SW480 (cell line): ENCODE measurements at places on chromosomes 7 and 10.
A peak's percentile ranks its signal among the peaks of the same experiment; 100 is the strongest.

DNA sequence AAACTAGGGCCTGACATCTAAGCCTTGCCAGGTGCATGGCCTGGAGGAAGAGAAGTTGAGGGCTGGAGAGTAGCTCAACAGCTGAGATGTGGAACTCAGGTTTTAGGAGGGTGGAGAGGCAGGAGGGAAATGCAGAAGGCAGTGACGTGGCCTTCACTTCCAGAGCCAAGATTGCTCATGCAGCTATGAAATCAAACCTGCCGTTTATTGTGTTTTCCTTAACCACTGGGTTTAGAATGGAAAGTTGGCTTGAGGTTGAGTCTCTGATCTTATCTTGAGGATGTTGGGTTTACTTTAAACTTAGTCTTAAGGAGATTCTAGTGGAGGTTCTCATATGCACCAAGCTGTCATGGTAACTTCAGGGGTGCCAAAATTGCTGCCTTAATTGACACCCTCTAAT is 178.6 kb downstream of the SORCS3 start:
- no peak for DNase-seq

DNA sequence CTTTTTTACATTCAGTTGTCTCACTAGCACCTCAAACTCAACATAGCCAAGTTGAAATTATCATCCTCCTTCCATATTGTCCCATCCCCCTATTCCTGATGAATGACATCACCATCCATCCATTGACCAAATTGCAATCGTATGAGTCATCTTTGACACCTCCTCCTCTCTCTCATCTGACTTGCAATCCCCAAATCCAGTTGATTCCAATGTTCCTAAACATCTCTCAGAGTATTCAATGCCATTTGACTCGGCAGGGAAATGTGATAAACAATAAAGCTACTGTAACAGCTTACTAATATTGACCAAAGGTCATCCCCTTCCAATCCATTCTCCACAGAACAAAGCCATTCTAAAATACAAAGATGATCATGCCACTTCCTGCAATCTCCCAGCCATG is 1047.8 kb downstream of the NRG3 start:
- peak; percentile 26 for DNase-seq

- DNase-seq: no peak
These were observed 141.5 kb upstream of the CAV2 start for GRCh38 chr7:116357781-116358670.

GRCh38 chr10:85638797-85639196 is 727.8 kb downstream of the GRID1 start:
- no peak for DNase-seq

GRCh38 chr7:70334871-70335270 is 736.6 kb downstream of the AUTS2 start:
- no peak for DNase-seq

DNA sequence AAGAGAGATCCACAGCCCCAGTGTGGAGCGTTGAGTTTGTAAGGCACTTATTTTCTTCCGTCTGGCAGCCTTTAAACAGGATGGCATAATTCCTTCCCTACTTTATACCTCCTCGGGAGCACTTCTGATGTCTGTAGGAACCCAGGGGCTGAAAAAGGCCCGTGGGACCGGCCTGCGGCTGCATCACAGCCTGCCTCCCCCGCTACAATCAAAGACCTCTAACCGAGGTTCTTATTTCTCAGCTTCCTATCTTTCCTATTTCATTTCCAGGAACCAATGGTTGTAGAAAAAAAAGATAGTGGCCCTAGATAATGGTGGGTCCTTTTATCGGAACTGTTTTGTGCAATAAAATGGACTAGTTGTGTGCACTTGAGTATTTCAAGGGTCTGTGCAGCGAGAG is 4.1 kb upstream of the CTBP2 start:
- DNase-seq: no peak

DNA sequence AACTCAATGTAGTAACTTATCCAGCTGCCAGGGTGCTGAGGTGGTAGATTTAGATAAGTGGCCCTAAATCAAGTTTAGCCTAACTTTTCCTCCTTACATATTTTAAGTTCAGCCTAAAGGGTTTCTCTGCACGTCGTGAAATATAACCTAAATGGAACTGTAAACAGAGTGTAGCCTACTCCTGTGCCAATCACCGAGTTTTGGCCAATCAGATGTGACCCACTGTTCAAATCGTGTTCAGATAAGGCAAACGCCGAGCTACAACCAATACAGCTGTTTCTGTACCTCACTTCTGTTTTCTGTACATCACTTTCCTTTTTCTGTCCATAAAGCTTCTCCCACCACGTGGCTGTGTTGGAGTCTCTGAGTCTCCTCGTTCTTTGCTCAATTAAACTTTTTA is 904.2 kb upstream of the POT1 start:
- DNase-seq: no peak

GRCh38 chr10:17703706-17704105 is 48.3 kb upstream of the TMEM236 start:
- no peak for DNase-seq

- peak; percentile 90 for DNase-seq
These were observed 11.3 kb upstream of the ZNF518A start for GRCh38 chr10:96118604-96119450.

DNA sequence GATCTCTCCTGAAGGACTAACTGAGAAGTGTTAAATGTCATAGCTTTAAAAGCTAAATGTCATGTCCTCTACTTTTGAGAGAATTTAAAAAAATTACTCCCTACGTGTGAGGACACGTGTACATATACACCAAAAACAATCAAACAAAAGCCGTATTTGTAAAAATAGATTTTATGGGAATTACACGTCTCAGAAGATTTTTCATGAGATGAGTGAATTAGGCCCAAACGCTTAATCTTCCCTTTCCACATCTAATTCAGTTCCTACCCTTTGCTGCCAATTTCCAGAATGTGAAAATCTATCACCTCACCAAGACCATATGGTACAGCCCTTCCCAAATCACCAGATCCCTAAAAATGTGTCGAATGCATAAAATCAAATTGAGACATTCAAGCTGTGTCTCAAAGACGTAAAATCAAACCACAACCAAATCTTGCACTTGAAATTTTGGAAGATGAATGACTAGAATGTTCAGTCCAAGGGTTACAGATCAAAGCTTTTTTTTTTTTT is 1.0 kb upstream of the CTTNBP2 start:
- DNase-seq: no peak

DNA sequence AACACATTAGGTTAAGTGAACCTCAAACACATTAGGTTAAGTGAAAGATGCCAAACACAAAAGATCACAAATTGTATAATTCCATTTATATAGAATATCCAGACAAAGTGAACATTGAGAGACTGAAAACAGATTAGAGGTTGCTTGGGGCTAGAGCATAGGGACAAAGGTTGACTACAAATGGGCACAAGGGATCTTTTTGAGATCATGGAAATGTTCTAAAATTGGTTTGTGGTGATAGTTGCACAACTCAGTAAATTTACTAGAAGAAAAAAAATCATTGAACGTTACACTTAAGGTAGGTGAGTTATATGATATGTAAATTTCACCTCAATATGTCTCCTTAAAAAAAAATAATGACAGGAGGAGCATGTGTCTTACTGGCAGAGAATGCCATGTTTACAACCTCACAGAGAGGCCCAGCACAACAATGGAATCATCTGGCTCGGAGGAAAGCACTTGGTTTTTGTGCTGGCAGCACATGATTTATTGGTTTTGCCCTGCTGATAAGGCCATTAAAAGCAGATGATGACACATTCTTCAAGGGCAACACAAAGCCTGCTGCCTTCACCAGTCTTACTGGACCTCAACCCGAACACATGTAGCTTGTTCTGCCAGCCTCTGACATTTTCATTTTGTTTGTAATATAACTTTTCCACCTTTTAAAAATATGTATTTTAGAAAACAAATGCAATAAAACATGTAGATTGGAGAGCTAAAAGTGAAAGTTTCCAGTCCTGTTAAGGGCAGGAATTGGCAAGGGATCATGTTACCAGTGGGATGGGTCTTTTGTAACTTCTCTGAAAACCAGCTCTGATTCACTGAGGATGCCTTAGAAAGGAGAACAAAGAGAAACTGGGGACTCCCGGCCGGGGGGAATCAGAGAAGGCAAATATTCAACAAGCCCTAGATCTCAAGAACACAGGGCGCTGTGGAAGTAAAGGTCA is 11.9 kb upstream of the LMOD2 start:
- DNase-seq: peak; percentile 86

DNA sequence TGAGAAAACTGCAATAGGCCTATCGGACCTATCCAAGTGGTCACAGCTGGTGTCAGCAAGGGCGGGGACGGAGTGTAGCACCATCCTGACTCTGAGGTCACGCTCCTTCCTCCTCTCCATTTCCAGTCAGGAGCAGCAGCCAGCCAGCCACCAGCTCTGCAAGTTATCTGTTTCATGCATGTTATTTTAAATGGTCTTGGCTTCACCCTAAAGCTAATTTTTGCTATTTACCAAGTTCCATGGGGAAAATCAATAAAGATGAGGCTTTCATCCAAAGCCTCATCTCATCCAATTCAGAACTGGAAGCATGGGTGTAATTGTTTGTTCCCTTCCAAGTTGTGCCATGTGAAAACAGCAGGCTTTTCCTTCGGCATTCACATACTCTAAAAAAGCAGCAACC is 49.3 kb downstream of the ICA1 start:
- no peak for DNase-seq

GRCh38 chr10:5895365-5895764 is 5.3 kb downstream of the FBH1 start:
- DNase-seq: no peak

GRCh38 chr10:70592746-70593512 is 9.6 kb downstream of the PRF1 start:
- no peak for DNase-seq

DNA sequence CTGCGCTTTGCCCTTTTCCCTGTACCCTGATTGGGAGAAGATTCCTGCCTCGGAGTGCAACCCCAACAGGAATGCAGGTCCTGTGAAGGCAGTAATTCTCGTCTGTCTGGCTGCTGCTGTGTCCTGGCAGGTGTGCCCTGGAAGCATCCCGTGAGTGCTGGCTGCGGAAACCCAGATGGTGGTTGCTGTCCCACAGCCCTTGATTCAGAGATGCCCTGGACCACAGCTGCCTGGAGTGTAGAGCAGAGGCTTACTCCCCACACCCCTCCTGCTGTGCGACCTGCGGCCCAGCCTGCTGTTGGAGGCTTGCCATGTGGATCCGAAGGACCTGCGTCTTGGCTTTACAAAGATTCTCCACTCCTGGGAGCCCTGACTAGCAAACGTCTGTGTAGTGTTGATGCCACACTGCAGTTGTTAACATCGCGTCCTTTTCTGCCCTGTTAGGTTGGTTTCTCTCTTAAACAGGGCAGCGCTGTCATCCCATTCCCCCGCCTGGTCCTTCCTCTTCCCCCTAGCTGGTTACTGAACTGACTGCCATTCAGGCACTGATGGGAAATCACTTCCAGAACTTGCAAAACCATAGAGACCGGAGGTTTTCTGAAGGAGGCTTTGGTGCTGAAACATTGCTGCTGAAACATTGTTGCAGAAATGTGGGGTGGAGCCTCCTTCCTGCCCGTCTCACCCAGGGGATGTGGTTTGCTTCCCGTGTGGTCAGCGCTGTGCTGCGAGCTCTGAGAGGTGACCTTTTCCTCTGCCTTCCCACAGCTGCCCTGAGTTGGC is 53.3 kb downstream of the DNAJB6 start:
- DNase-seq: no peak

DNA sequence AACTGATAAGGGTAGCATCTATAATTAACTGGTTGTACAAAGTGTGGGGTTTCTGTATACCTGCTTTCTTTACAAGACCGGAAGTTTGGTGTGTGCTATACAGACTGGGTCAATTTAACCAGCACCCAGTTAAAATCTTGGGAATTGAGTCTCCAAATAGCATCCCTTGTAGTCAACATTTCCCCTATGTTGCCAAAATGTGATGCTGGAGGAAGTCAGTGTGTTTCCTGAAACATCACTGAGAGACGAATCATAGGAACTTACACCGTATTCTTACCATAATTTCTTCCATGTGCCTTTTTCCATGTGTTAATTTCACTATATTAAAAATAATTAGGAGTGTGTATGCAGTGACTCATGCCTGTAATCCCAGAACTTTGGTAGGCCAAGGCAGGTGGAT is 1.7 kb downstream of the AKR1C4 start:
- DNase-seq: no peak

- DNase-seq: no peak
These were observed 15.1 kb downstream of the CACNB2 start for GRCh38 chr10:18155321-18155720.

GRCh38 chr10:1475098-1475591 is 262.2 kb downstream of the ADARB2 start:
- no peak for DNase-seq

DNA sequence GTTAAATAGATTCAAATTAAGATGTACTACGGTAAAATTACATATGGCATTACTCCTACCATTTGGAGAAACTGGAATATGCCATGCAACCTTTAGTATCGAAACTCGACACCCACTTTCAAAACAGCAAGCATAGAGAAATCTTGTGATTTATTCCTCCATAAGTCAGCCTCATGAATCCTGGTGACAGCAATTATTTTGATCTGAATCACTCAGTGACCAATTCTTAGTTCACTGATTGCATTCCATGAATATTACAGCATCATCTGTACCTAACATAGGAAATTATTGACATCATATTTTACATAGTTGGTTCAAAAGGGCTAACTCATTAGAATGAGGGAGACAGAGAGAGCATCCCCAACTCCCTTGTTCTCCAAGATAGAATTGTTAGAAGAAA is 89.6 kb downstream of the CACNB2 start:
- no peak for DNase-seq

GRCh38 chr7:51214098-51214497 is 102.5 kb downstream of the COBL start:
- DNase-seq: no peak

- DNase-seq: no peak
These were observed 40.5 kb upstream of the ADO start for GRCh38 chr10:62764011-62764410.

GRCh38 chr10:124342821-124343170 is 75.9 kb downstream of the OAT start:
- DNase-seq: no peak

- DNase-seq: no peak
These were observed 50.1 kb downstream of the CYP26A1 start for GRCh38 chr10:93123766-93124165.

DNA sequence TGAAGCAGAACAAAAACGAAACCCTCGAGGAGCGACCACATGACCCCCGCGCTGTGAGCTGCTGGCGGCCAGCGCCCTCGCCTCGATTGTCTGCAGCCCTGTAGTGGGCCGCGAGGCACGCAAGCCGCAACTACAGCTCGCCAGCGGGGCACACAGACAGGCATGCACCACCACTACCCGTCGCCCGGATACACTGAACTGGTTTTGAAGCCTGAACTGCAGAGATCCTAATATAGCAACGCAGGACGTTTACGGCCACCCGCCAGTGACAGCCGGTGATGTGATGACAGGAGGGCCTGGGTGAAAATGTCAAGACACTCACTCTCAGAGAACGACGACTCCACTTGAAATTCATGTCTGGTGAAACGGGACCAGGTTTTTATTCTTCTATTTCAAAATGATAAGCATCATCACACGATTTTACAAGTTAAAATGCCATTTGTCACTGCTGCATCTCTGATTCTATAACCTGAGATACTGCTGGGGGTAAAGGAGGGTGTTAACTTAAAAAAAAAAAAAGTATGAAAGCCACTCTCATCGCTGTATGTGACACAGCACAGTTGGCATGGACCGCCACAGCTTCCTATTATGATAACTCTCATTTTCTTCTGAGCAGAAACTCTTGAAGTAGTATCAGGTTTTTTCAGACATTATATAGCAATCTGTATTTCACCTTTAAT is 120.3 kb upstream of the DIP2C start:
- DNase-seq: no peak
